Activated CD4-positive, alpha-beta T cell treated with anti-CD3 and anti-CD28 coated beads, Interleukin-2, amount 10 ng/mL, durations not matched to agents 7 days and 5 days (primary cell): ENCODE measurements at places on chromosomes 2 and 18. TPM values are rescaled to one million over a fixed set of nuclear protein-coding genes. Genes with fewer than 3 reads are reported as not detected.

Gene C1QL2
- not detected for total RNA-seq

Gene UBR3
- total RNA-seq = 27.4 TPM

Gene DCDC2C
- not detected for total RNA-seq

Gene ZFP36L2
- total RNA-seq = 228 TPM

Gene THSD7B
- not detected for total RNA-seq

Gene HRH4
- 0.07 TPM for total RNA-seq

Gene RMND5A
- total RNA-seq = 28.4 TPM

Gene CCDC150
- total RNA-seq = 15.8 TPM

Gene CNTNAP5
- not detected for total RNA-seq

Gene IL1RL2
- not detected for total RNA-seq

Gene GKN1
- total RNA-seq = not detected

Gene PLEKHH2
- total RNA-seq = 0.20 TPM

Gene COL4A3
- total RNA-seq = not detected

Gene TMEM247
- total RNA-seq = not detected

Gene ANKRD62
- not detected for total RNA-seq

Gene FAP
- total RNA-seq = not detected

Gene ANKRD44
- 223 TPM for total RNA-seq

Gene MC2R
- not detected for total RNA-seq

Gene MAB21L4
- total RNA-seq = not detected

Gene TUBB8B
- not detected for total RNA-seq

Gene TTR
- not detected for total RNA-seq

Gene PSME4
- 50.2 TPM for total RNA-seq

Gene SKOR2
- not detected for total RNA-seq

Gene CD226
- 113 TPM for total RNA-seq

Gene CFC1
- not detected for total RNA-seq

Gene DNAJC5G
- not detected for total RNA-seq

Gene AKAIN1
- not detected for total RNA-seq

Gene FTCDNL1
- 2.4 TPM for total RNA-seq

Gene UGT1A3
- total RNA-seq = not detected

Gene ALPP
- total RNA-seq = not detected

Gene PUM2
- total RNA-seq = 131 TPM

Gene CHN1
- total RNA-seq = 0.62 TPM
